Left ventricle myocardium superior (tissue), 1 donor: ENCODE measurements at places on chromosomes 5 and 9. TPM values are rescaled to one million over a fixed set of nuclear protein-coding genes. Genes with fewer than 3 reads are reported as not detected.

LPAR1 gene
- 9.3 TPM for total RNA-seq

- DNase-seq: no peak
These were observed 171.1 kb upstream of the SMIM23 start for GRCh38 chr5:171614511-171614910.

GRCh38 chr9:135370411-135371375, 108.9 kb upstream of the PPP1R26 start:
- no peak for DNase-seq

APBB3 gene
- 13.3 TPM for total RNA-seq

RUSC2 gene
- 30.3 TPM for total RNA-seq

LRRC19 gene
- total RNA-seq: not detected

DNA sequence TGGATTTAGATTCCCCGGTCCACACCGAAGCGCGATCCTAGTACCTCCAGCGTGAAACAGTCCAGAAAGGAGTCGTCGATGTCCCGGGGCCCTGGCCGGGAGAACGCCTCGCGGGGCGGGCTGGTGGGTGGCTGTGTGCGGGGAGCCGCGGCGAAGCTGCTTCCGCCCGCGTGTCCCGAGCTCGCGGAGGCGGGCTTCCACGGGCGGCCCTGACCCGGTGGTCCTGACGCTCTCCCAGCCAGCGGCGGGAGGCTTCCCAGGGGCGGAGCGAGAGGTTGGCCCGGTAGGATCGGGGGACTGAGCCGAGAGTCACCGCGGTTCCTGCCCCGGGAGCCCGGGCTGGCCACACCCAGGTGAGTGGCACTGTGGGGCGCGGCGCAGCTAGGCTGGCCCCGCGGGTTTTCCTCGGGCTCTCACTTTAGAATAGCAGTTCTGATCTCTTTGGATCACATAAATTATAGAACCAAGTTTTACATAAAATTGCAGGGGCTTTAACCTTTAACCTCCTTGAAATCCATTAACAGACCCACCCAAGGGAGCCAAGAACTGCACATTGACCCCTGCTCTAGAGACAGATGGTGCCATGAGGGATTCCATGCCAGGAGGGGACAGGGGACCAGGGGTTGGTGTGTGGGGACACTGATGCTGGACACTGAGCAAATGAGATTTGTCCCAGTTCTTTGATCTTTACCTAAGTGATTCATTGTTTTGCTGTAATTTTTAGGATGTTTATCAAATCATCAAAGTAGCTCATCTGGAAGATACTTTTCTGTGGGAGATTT, 29.2 kb upstream of the IL31RA start:
- peak; percentile 33 for DNase-seq
